ENCODE measurements at places on chromosomes 7 and 10.

GRCh38 chr7:99038086-99038855 is 105.6 kb downstream of the SMURF1 start:
- no peak for DNase-seq

GRCh38 chr7:128215281-128215680 is 25.8 kb upstream of the LEP start:
- no peak for DNase-seq

DNA sequence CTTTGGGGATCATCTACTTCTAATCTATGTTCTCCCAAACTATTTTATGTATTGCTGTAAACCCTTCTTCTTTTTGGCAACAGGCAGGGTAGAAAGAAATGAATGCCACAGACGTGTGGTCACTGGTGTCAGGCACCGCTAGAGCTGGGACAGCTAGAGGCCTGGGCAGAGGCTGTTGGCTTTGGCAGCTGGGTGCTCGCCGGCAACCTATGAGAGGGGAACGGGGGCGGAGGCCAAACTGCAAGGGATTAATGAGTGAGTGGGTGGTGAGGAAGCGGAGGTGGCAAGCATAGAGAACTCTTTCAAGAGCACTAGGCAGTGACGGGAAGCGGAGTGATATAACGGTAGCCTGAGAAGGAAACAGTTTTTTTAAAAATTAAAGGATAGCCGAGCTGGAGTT is 78.5 kb downstream of the CREB5 start:
- no peak for DNase-seq

- DNase-seq, result no peak
Observed at GRCh38 chr10:118173296-118173695, 126.6 kb upstream of the RAB11FIP2 start.

GRCh38 chr7:151137076-151137675 is 30.3 kb downstream of the GBX1 start:
- DNase-seq, result no peak

DNA sequence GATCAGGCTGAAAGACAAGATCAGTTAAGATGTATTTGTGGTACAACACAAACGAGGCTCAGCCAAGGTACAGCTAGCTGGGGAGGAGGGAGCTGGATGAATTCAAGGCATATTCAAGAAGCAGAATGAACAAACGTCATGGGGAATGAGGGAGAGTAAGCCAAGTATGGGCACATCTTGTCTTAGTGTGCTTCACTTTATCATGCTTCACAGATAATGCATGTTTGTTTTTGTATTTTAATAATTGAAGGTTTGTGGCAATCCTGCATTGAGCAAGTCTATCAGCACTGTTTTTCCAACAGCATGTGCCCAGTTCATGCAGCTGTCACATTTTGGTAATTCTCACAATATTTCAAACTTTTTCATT is 135.4 kb downstream of the HIBADH start:
- DNase-seq, result no peak

DNA sequence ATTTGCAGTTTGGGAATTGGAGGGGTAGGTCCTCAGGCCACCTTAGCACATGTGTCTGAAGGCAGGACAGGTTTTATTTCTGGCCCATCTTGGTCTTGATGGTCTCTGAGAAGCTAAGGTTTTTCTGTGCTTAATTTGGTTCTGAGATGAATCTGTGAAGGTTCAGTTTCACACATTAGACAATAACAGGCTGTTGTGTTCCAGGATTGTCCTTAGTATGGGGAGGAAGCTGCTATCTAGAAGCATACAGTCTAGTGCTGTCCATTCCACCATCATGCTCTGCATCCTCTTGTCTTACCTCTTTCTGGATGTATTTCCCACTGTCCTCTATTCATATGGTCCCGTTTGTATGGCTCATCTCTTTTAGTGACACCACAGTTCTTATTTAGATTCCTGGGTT is 7.1 kb downstream of the UBE2D1 start:
- DNase-seq, result no peak

GRCh38 chr7:137898839-137899721 is 52.3 kb upstream of the DGKI start:
- DNase-seq, result peak; percentile 51

- no peak for DNase-seq
Observed at GRCh38 chr7:32223721-32224120, 153.5 kb upstream of the PDE1C start.

DNA sequence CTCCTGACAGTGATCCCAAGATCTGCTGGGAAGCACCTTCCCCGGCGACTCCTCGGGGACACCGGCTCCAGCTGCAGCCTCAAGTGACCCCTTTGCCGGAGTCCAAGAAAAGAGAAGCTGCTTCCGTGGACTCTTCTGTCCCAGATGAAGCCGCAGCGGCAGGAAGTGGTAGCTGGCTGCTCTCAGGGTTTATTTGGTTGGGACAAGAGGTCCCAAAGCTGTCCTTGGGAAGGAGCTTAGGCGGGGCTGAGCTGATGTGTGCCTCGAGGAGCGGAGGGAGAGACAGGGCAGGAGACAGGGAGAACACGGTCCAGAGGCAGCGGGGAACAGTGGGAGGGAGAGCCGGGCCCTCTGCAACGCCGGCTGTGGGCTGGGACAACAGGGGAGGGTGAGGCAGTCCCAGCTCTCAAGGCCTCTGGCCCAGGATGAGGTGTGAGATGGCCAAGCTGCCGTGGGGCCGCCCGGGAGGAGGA is 13.1 kb upstream of the FAM20C start:
- no peak for DNase-seq

DNA sequence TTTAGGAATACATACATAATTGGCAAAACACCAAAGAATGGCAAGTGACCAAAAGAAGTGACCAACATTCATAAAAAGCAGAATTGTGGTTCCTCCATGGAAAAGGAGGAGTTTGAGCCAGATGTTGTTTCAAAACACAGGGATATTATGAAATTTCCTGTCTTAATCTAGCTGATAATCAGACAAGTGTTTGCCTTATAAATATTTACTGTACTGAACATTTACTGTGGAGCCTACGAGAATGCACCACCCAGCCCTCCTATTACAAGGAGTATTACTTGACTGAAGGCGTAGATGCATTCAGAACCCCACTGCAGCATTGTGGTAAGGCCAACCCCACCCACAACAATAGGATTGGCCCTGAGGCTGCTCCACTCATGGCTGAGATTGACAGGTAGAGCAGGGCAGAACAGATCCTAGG is 118.9 kb downstream of the AKR1D1 start:
- no peak for DNase-seq

DNA sequence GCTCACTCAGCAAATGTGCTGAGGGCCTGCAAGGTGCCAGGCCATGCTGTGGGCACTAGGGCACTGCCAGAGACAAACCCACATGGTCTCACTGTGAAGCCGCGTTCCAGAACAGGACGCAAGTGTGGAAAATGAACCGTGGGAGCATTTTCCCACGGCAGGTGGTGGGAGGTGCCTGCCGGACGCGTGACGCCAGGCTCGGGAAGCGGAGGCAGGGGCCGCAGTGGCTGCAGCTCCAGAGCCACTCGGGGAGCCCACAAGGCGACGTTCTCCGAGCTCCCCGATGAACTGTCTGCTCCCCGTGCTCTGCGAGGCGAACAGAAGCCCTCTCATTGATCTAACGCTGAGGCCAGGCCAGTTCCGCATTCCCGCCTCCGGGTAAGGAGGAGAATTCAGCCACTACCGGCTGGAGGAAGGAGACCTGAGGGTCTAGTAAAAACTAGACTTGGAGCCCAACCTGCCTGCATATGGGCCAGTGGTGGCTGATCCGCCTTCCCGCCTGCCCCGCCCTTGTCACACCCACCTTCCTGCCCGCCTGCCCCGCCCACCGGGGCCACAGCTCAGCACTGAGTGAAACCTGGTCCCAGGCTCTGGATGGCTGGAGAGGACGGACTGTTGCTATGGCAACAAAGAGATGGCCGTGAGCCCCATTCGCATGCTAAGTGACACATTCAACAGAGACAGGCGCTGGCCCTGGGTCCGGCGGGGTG is 13.1 kb downstream of the ADGRA1 start:
- DNase-seq, result no peak

GRCh38 chr10:132965411-132966057 is 23.2 kb upstream of the CFAP46 start:
- DNase-seq, result no peak

- no peak for DNase-seq
Observed at GRCh38 chr7:5626498-5626897, 155.0 kb downstream of the RNF216 start.

DNA sequence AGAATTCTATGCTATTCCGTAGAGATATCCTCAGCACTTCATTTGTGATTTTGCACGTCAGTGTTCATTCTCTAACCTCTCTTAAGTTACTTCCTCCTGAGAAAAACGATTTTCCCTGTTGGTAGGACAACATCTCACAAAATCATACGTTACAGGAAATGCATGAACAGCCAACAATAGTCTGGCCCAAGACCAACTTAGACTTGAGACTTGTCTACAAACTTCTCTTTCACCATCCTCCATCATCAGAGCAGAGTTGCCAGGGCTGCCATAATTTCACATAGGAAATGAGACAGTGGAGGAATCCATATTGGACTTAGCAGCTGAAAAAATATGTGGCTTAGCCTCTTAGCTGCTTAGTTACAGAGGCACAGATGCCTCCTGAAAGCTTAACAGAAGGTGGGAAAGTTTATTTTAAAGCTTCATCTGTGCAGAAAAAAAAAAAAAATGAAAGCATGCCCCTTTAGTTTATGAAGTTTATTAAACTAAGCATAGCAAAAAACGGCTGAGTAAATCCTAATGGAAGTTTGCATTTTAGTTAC is 222.5 kb upstream of the CACNA2D1 start:
- no peak for DNase-seq

DNA sequence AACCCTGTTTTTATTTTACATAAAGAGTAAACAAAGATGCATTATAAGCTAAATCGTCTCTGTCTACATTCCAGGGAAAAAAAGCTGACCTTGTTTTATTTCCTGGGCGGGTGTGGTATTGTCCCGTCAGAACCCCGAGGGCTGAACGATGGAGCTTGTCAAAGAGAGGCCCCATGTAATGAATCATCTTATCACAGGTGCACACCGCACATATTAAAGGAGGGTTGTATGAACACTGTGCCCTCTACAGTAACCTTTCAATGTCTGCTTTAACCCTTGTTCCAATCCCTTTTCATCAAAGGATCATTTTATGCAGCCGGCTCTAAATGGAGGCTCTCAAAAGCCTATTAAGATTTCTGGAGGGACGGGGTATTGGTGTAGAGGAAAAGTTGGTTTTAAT is 158.5 kb upstream of the YAE1 start:
- no peak for DNase-seq

- no peak for DNase-seq
Observed at GRCh38 chr7:155813546-155814315, 1.5 kb upstream of the SHH start.
